Lung microvascular endothelial cell (primary cell): ENCODE measurements at places on chromosomes 3 and 15. TPM values are rescaled to one million over a fixed set of nuclear protein-coding genes. Genes with fewer than 3 reads are reported as not detected.

DNA sequence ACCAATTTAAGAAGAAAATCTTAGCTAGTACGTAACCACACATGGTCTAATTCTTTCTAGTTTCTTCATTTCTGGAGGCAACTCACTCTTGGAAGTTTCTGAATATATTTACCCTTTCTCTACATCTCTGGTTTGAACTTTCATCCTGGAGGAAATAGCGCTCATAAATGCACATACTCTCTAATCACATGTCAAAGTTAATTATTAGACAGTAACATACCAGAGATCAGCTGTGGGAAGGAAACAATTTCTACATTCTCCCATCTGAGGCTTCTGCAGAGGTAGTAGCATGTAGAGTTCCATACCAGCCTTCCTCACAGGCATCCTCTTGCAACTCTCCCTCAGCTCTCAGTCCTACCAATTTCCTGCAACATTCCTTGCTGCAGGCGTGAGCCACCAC is 132.5 kb downstream of the RBPMS2 start:
- no peak for DNase-seq

- DNase-seq: no peak
Observed at GRCh38 chr3:180280555-180280954, 243.8 kb upstream of the PEX5L start.

Gene DUOXA2
- total RNA-seq: not detected in 2 replicates

GRCh38 chr15:70510433-70510832 is 252.9 kb downstream of the UACA start:
- no peak for DNase-seq

Gene MST1R
- under 0.01 and 0.22 TPM in 2 replicates for total RNA-seq

DNA sequence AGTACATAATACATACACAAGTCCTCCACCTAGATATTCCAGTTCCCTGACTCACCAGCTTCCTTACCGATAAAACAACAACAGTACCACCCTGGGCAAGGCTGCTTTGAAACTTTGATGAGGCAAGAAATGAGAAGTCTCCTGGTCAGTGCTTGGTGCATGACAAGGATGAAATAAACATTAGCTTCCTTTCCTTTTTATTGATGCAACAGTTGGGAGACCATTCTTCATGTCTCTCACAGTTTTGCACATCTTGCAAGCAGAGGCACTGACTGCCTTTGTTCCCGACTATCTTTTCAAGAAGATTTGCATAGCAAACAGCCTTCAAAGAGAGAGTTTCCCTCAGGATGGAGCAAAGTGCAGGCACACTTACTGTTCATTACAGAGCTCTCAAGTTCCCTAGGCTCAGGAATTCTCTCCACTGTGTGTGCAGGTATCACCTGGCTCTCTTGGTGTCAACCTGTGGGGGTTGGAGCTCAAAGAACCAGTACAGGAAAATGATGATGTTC is 65.2 kb downstream of the MYLK start:
- DNase-seq: peak; percentile 64

Gene TMEM266
- total RNA-seq: not detected in 2 replicates

DNA sequence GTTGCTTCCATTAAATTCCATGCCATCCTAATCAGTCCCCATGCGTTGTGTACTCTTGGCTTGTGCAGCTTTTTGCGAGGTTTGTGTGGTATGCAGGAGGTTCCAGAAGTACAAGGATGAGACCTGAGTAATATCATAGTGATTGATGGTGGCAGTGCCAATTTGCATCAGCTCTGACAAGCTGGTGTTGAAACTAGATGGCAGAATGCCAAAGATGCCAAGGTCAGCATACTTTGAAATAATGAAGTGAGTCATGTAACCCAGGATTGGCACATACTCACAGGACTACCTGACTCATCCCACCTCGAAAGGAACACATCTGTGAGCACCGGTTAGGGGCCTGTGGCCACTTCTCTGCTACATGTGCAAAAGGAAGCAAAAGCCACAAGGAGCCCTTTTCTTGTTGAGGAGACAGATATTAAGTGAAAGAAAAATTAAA is 14.3 kb downstream of the KAT2B start:
- DNase-seq: peak; percentile 77

Gene SLC51B
- total RNA-seq: not detected in 2 replicates

Gene GASK1A
- total RNA-seq: not detected in 2 replicates
